ENCODE measurements at places on chromosomes 12 and 14.

- DNase-seq = no peak
Observed at GRCh38 chr12:41856228-41856627, 288.4 kb downstream of the GXYLT1 start.

DNA sequence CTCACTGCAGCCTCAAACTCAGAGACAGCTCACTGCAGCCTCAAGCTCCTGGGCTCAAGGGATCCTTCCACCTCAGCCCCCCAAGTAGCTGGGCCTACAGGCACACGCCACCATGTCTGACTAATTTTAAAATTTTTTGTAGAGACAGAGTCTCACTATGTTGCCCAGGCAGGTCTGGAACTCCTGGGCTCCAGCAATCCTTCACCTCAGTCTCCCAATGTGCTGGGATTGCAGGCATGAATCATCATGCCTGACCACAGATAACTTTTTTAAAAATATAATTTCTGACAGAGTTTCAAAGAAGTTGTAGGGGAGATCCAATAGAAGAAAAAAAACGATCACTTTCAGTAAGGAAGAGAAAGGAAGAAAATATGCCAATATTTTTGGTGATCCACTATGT is 189.7 kb upstream of the CDKN3 start:
- DNase-seq = no peak

- peak; percentile 69 for DNase-seq
Observed at GRCh38 chr14:105197211-105197641, 16.1 kb upstream of the NUDT14 start.

GRCh38 chr12:98188650-98189077 is 326.7 kb upstream of the TMPO start:
- no peak for DNase-seq

DNA sequence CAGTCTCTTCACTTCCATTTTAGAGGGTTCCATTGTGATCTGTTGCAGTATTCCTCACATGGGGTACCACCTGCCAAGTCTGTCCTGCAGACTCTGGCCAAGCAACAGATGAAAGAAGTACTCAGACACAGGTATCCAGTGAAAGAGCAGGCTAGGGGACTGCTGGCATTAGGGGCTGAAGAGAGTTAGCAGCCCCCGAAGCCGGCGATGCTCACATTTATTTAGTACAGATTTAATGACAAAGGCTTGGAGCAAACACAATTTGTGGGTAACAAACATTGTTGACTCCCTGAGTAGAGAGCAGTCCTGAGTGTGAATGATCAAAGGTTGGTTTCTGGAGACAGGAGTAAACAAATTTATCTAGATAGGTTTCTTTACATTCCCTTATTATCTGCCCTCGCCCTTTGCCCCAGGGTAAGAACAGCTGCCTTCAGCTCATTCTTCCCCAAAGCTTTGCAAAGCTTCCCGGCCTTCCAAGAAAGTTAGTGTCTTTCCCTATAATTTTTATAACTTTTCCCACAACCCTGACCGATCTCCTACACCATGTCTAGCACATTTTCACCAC is 144.8 kb downstream of the TMEM117 start:
- DNase-seq = no peak

Data from T47D (cell line).